Suprapubic skin (tissue), 4 donors: ENCODE measurements at places on chromosomes 4 and X.

GRCh38 chrX:122196343-122196742 lies 987.7 kb upstream of the GRIA3 start:
- DNase-seq: no peak

DNA sequence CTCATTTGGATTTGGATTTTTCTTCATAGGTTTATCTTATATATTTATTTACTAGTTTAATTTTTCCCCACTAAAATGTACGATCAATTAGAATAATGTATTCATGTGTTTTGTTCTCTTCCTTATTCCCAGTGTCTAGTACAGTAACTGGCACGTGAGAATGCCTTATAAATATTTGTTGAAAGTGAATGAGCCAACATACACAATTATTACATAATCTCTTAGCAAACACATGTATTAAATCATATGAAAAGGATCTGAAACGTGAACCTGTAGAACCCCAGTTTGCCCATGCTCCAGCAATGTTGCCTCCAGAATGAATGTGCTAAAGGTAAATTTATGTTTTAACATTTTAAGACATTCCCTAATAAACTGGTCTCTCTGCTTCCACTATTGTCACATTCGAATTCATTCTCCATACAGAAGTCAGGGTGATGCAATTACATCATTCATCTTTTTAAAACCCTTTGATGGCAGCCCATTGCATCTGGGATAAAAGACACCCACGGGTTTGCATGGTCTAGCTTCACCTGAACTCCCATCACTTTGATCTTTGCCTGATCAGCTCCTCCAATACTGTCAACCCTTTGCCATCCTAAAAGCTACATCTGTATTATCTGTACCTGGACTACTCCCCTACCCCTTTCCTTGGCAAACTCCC lies 30.7 kb upstream of the AREG start:
- no peak for DNase-seq

- no peak for DNase-seq
Measured at GRCh38 chrX:55758033-55758432, 40.5 kb downstream of the RRAGB start.

GRCh38 chr4:186861317-186861716 lies 137.7 kb upstream of the FAT1 start:
- DNase-seq: no peak

- DNase-seq: no peak
Measured at GRCh38 chrX:153454901-153455550, 9.2 kb upstream of the TREX2 start.

DNA sequence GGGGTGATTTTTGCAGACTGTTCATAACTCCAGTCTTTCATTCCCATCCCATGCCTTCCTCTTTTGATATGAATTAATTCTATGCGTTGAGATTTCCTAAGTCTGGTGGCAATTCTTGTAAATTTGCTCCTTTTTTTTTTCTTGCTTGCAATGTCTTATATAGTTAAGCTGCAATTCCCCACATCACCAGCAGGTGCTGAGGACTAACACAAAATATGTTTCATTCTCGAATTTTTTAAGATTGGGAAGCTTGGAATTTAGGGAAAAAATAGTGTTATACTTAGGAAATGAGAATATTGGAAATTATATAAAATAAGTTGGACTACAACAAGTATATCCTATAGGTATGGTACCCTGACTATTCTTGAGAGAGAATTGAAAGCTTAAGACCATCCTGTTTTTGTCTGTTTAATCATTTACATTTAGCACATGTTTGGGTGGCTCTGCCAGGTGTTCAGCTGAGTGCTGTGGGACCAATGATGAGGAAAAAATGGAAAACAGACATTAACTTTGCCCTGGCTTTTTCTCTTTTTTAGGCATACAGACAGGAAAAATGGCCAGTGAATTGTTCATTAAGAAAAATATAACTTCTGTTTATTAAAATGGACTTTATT lies 30.2 kb downstream of the AFF2 start:
- no peak for DNase-seq

- DNase-seq: no peak
Measured at GRCh38 chrX:18886005-18886343, 97.9 kb downstream of the PHKA2 start.

- DNase-seq: no peak
Measured at GRCh38 chrX:130715299-130715698, 187.7 kb downstream of the ENOX2 start.

DNA sequence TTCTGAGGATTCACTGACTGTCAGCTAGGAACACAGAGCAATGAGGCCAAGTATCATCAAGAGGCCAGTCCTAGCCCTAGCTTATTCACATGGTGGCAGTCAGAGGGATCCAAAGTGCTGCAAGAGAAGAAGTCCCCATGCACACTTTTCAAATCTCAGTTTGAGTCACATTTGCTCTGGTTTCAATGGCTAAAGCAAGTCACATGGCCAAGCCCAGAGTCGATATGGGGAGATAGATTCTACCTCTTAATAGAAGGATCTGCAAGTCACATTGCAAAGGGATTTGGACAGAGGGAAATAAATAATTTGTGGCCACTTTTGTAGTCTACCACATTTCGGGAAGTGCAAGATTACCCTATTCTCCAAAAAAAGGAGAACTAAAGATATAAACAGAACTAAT lies 3.7 kb upstream of the LCORL start:
- no peak for DNase-seq

DNA sequence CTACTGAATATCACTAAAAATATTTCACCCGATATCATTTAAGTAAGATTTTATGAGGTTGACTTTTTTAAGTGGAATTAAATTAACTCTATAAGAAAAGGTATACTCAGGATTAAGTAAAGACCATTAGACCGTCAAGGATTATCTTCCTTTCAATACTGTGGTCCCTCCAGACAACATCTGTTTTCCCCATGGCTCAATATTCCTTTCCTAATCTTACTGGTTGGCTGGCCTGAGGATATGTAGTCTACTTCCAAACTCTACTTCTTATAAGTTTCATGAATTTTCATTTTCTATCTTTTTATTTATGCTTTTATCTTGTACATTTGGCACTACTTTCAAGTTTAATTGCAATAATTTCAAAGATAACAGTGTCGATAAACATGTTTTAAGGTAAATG lies 725.4 kb downstream of the PCDH7 start:
- no peak for DNase-seq

- no peak for DNase-seq
Measured at GRCh38 chr4:68366600-68366999, 16.7 kb upstream of the YTHDC1 start.

- DNase-seq: no peak
Measured at GRCh38 chr4:52585379-52585778, 73.7 kb downstream of the USP46 start.

DNA sequence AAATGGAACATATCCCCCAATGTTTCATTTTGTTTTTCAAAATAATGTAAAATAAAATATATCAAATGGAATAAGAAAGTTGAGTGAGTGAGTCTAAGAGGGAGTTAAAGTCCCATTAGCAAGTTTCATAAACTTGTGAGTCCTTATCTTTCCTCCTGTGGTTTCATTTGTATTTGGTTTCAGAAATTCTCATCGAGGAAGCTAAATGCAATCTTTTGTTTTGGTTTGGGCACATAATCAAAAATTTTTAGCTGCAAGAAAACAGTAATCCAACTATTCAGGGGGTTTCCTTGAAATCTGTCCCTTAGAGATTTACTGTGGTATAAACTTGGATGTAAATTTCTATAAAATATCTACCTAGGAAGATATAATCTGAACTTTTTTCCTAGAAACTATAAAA lies 124.2 kb downstream of the CAMK2D start:
- no peak for DNase-seq

DNA sequence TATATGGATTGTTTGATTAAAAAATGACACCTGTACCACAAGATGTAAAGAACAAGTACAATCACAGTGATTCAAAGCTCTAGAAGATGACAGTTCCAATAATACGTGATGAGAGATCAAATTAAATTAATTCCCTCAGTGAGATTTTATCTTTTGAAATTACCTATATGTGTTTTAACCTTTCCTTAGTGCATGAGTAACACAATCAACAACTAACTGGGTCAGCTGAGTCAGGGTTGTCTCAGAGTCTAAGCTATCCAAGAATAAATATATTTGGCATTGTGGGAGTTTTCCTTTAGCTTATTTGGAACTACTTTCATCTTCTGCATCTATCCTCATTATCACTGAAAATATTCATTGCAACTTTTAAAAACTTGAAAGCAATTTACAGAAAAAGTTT lies 162.8 kb downstream of the WDFY3 start:
- no peak for DNase-seq

DNA sequence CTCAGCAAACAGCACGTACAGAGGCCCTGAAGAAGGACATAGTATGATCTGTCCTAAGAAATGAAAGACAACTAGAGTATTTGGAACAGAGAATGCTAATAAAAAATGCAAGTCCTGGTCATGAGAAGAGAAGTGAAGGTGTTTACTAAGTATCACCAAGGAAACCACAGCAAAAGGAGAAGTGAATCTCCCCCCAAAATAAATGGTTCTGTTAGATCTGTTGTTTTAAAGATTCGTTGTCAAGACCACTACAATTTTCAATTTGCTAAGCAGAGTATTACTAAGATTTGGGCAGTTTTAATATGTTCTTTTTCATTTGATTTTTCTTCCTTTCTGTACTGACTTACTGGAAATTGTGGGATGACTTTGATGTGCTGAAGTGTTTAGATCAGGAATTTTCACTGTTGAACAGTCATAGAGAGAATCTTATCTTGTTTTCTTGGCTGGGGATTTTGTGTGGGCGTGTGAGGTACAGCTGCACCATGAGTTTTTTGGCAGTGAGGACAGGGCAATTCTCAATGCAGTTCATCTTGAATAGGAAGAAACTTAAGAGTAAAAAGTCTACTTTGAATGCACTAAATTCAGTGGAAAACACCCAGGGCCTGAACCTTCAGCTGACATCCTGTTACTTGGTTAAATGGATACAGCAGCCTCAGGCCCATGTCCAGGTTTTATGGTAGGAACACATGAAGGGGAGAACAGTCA lies 132.2 kb downstream of the STIM2 start:
- no peak for DNase-seq

DNA sequence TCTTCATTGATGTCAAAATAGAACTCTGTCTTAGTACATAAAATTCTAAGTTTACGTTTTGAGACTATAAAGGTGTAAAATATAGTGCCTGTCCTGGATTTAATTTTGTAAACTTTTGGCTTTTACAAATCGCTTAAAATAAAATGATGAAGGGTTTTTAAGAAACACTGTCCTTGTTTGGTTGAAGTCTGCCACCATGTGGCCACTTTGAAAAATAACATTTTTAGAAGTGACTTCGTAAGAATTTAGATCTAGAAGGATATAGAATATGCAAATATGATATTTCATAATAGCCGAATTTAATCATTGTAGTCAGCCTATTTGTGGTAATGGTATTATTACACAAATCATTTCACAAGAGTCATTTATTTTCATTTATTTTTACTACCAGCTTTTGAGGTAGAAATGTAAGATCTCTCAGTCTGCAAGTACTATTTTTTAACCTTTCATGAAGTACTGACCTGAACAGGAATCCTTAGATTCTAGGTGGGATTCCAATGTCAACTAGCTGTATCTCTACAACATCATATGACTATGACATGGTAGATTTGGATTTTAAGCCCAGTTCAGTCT lies 31.0 kb upstream of the FAT4 start:
- no peak for DNase-seq

DNA sequence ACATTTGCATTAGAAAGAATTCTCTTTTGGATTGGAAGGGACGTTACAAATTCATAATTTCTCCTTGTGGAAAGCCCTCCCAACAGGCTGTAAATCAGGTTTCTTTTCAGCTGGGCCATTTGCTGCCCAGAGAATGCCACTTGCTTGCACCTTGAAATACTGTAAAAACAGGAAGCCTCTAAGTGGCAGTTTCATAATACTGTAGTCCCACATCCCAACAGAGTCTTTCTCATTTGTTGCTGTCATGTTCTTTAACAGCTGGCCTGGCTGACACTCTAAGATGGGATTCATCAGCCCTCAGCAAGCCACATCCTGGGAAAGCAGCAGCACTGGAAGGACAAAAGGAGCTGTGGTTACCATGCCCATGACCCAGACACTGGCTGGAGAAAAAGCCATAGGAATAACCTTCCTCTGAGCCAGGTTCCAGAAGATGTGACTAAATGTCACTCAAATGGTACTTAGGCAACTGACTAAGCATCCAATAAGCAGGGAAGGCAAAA lies 221.9 kb upstream of the MBNL3 start:
- no peak for DNase-seq

DNA sequence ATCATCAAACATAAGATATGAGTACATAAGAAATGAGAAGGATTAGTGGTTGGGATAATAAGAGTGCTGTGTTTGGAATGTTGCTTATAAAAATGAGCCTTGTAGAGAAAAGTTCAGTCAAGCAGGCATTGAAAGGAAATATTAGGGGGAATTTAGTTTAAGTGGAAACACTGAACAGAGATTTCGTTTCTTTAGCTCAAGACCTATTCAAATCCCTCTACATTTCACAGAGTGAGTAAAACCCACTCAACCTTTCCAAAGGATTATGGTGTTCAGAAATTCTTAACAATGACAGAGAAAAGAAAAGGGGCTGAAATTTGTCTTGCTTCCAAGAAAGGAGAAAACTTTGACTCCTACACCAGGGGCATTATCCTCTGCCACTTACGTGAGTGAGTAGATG lies 1072.4 kb upstream of the LCORL start:
- no peak for DNase-seq

DNA sequence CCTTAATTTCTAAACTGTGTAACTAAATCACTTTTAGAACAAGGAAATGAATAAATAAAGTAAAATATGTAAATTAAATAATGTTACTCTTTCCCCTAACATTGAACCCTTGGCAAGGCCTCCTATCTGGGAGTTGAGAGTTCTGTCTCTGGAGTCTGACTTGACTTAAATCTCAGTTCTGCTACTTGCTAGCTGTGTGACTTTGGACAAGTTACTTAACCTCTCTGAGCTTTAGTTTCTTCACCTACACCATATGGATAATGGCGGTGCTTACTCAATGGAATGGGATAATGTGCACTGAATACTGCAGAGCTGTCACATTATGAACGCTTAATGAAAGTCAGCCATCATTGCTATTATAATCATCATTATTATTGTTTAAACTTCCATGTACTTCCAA lies 92.1 kb upstream of the SOD3 start:
- no peak for DNase-seq

- DNase-seq: no peak
Measured at GRCh38 chr4:144787365-144788258, 141.7 kb downstream of the HHIP start.

DNA sequence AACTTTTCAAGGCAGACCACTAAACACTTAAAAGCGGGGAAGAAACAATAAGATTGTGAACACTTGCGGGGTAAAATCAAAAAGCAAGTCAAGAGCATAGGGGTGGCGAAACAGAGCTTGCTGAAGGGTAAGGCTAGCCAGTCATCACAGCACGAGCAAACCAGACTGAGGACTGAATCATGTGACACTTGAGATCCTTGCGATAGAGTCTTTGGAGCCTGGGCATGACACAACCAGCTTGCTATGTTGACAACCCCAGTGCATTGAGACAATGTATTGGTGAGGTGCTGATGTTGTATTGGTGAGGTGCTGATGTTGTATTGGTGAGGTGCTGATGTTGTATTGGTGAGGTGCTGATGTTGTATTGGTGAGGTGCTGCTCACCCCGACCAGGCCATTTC lies 72.3 kb downstream of the SLIT2 start:
- DNase-seq: no peak

GRCh38 chr4:113026556-113026955 lies 22.9 kb upstream of the ANK2 start:
- DNase-seq: no peak

- no peak for DNase-seq
Measured at GRCh38 chr4:24674279-24674678, 89.9 kb upstream of the DHX15 start.

GRCh38 chr4:103076747-103077347 lies at the start of gene SLC9B2:
TSS of gene SLC9B2 (minus strand) at chr4:103076761. CDS start at chr4:103067550, 9,211 bp downstream.
- DNase-seq: no peak

GRCh38 chr4:38671592-38671940 lies 7.6 kb downstream of the KLF3 start:
- DNase-seq: no peak
